ENCODE measurements at places on chromosomes 1 and 21.

GRCh38 chr1:10440305-10440704 is 9.5 kb upstream of the CORT start:
- DNase-seq, result no peak

GRCh38 chr1:17308593-17308992 is 596 bp downstream of the PADI4 start:
- no peak for DNase-seq

DNA sequence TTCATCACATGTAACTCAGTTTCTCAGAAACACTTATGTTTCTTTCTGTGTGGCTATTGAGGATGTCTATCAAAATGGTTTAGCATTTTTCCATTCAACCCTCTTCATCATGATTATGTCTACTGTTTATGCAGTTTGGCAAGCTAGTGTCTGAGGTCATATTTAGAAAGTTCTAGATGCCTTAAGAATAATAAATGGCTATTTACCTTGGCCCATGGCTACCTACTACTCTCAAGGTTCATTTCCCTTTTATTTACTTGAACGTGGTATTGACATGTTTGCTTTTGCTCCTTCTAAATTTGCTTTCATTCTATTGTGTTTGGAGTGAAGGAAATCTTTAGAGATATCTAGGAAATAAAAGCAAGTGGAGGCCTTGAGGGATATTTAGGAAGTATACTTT is 193.7 kb upstream of the OLFM3 start:
- no peak for DNase-seq

GRCh38 chr1:218376722-218377121 is 31.6 kb downstream of the TGFB2 start:
- no peak for DNase-seq

- DNase-seq, result no peak
Measured at GRCh38 chr1:200793677-200794076, 55.0 kb downstream of the CAMSAP2 start.

GRCh38 chr1:226064816-226065248 is 2.3 kb downstream of the H3-3A start:
- no peak for DNase-seq

DNA sequence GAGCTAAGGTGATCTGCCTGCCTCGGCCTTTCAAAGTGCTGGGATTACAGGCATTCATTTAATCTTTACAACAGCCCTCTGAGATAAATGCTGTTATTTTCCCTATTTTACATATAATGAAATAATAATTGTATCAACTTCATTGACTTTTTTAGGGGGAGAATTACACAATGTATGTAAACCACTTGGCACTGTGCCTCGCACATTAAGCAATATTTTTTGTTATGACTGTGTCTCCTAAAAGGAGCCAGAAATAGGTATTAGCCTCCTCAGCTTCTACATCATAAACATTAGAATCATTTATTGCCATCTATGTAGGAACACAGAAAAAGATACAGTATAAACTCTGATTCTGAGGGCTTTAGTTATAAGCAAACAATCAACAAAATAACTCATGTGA is 1.1 kb upstream of the DNAJC28 start:
- DNase-seq, result no peak

DNA sequence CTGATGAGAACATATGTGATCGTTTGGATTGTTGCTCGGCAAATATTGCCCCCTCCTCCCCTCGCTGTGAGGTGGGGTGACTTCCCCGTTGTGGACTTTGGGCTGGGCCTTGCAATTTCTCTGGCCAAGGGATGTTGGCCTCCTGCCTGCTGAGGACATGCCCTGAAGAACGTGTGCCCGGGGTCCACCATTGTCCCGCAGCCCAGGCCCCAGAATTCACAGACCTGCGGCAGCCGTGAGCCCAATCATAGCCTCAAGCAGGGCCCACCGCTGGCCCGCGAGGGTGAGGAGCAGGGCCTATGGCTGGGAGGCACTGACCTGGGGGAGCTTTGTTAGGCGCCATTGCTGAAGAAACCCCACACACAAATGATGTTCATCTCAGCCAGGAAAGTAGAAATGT is 58.3 kb upstream of the ACTRT2 start:
- no peak for DNase-seq

DNA sequence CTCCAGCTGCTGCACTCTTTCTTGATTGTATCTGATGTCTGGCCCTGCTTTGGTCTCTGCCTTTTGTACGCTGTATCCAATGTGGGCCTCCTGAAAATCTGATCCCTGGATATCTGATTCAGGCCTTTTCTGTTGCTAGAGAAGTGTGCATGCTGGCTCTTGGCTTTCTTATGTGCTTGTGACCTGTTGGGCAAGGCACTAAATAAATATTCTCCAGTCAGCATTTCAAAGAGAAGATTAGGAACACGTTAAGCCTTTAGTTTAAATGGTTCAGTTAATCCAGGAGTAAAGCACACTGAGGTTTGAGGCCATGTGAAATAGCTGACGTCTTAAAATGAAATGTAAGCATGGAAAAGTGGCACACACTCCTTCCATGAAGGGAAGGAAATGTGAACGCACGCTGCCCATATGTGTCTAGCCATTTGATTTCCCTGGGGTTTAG is 9.3 kb upstream of the F3 start:
- no peak for DNase-seq

- no peak for DNase-seq
Measured at GRCh38 chr1:199855580-199855979, 171.9 kb upstream of the NR5A2 start.

- no peak for DNase-seq
Measured at GRCh38 chr1:18738617-18739016, 108.0 kb downstream of the PAX7 start.

GRCh38 chr21:15276243-15276642 is 211.4 kb upstream of the NRIP1 start:
- no peak for DNase-seq

- no peak for DNase-seq
Measured at GRCh38 chr1:85041793-85042192, 6.5 kb downstream of the MCOLN3 start.

GRCh38 chr1:214660900-214661299 is 57.9 kb downstream of the CENPF start:
- DNase-seq, result no peak

DNA sequence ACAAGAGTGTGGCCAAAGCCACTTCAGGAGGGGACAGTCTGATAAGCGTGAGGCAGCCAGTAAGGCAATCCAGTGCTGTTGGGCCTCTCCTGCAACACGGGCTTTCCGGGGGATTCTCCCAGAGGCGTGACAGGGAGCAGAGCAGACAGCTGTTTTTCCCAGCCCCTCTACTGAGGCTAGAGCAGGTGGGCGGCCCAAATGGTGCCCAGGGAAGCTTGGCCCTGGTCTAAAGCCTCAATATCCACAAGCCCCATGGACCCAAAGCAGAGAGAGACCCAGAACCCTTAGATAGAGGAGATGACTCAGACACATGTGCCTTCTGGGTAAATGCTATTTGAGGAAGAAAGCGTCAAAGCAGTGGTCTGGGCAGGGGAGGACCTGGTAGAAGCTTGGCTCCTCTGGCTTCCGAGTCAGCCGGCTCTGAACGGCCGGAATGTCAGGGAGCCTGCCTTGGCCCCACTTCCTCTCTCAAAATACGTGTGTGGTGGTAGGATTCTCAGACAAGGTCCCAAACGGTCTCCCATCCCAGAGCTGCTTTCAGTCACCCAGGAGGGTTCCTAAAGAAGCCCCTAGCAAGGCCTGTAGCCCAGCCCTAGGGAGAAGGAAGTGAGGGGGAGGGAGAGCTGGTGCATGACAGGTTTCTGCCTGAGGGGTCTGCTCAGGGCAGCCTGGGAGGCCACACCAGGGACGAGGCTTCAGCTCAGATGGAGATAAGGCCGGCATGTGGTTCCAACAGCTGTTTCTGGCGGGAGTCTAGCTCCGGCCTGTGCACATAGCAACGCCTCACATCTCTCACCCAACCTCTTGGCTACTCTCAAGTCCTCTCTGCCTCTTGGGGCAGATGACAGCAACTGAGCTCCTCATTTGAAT is 28.8 kb downstream of the PIK3C2B start:
- no peak for DNase-seq

DNA sequence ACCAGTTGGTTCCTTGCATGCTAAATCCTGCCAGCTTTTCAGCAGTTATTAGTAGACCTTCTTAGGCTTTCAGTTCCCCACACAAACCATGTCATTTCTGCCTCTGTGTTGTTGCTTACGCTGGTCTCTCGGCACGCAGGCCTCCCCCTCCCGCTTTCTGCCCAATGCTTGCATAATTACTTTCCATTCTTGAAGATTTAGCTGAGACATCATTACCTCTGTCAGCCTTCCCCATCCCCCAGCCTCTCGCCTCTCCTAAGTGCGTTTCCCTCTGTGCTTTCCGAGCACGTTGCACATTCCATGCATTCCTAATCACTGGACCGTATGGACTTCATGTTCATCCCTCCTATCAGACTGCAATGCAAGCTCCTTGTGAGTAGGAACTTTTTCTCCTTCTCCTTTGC is 26.8 kb downstream of the TSHB start:
- no peak for DNase-seq

GRCh38 chr1:229310833-229311232 is 32.0 kb downstream of the CCSAP start:
- DNase-seq, result no peak

- no peak for DNase-seq
Measured at GRCh38 chr1:10065344-10065685, 32.6 kb downstream of the UBE4B start.

GRCh38 chr1:70966018-70966638 is 81.5 kb downstream of the PTGER3 start:
- DNase-seq, result no peak

- DNase-seq, result no peak
Measured at GRCh38 chr1:87512431-87512830, 183.8 kb downstream of the LMO4 start.

GRCh38 chr1:178183796-178184195 is 89.9 kb downstream of the RASAL2 start:
- DNase-seq, result no peak
